ENCODE measurements at places on chromosomes 4 and X.

- peak; percentile 65 for DNase-seq
Observed at GRCh38 chr4:42152507-42153504, at the start of gene BEND4. Gene BEND4 (minus strand): TSS chr4:42152655. CDS start chr4:42152143, 512 bp downstream.

- DNase-seq: no peak
Observed at GRCh38 chrX:133815496-133815895, 169.9 kb downstream of the GPC3 start.

GRCh38 chr4:6641971-6642320, 1.5 kb downstream of the MRFAP1 start:
- no peak for DNase-seq

GRCh38 chr4:11632025-11632424, 203.3 kb upstream of the HS3ST1 start:
- DNase-seq: peak; percentile 20

- DNase-seq: no peak
Observed at GRCh38 chr4:180098586-180098985, 2144.6 kb upstream of the TENM3 start.

DNA sequence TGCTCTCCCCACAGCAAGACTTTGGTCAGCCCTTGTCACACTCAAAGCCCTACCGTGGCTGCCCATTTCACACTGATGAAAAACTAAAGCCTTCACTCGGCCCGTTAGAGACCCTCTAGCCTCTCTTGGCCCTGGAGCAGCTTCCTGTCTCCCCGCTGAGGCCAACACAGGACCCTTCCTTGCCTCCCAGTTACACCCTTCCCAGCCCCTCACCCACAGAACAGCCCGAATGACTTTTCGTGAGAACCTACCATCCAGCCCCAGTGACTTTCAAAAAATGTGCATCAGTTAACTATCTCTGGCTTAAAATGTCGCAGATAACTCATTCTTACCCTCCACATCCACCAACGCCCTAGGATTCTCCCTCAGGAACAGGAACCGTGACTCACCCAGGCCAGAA, 756 bp upstream of the TAF9B start:
- DNase-seq: no peak

DNA sequence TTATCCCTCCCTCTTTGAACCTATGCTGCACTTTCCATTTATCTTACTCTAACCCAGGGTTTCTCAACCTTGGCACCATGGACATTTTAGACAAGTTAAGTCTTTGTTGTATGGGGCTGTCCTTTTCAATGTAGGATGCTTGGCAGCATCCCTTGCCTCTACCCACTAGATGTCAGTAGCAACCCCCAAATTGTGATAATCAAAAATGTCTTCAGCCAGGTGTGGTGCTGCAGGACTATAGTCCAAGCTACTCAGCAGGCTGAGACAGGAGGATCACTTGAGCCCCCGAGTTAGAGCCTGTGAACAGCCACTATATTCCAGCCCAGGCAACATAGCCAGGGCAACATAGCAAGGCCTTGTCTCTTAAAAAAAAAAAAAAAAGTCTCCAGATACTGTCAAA, 7.0 kb downstream of the LRCH2 start:
- no peak for DNase-seq

DNA sequence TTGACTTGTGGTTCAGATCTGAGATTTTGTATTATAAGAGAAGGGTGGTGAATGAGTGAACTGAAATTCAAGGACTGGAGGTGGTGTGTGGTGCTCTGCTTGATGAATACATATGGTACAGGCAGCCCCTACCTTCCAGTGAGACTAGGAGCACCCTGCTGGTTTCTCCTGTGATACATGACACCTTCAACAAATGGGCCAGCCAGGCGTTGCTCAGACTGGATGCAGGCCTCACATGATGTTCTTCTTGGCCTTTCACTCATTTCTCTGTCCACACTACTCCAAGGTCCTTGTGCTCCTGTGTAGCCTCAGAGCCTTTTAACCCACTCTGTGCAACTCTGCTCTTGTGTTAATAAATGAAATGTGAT, 67.2 kb downstream of the FNIP2 start:
- DNase-seq: peak; percentile 18

DNA sequence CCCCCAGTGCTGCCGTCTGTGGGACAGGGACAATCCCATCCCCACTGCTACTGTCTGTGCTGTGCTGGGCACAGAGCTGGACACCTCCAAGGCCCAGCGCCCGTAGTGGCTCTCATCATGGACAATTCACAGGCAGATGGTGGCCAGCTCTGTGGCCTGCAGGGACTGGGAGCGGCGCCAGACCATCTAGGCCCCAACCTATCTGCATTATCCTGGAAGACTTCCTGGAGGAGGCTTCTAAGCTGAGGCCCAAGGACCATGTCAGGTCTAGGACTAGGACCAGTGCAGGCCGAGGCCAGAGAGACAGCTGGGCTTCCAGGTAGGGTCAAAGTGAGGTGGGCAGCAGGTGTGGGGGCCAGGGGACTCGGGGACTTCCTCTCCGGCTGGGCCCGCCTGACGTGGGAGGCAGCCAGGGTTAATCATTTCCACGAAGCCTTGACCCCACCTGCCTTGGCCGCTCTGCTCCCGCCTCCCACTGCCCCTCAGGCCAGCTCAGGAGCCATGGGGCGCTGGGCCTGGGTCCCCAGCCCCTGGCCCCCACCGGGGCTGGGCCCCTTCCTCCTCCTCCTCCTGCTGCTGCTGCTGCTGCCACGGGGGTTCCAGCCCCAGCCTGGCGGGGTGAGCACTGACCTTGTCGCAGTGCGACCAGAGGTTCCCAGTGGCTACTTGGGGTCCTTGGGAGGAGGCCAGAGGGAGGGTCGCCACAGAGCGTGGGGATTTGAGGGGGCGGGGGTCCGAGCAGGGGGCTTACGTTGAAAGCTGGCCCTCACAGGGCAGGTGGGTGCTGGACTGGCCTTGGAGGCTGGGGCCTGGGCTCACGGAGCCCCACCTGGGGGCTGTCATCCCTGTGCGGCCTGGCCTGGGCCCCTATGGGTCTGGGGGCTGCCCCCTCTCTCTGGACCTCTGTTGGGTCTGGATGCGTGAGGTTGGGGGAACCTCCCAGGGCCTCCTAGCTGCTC, at the start of gene HGFAC:
Gene HGFAC (plus strand): TSS at position 468 of the 959 bp plus-strand sequence. CDS start 34 bp downstream, at position 502.
- no peak for DNase-seq

- no peak for DNase-seq
Observed at GRCh38 chrX:132086672-132087071, 41.1 kb downstream of the FRMD7 start.

DNA sequence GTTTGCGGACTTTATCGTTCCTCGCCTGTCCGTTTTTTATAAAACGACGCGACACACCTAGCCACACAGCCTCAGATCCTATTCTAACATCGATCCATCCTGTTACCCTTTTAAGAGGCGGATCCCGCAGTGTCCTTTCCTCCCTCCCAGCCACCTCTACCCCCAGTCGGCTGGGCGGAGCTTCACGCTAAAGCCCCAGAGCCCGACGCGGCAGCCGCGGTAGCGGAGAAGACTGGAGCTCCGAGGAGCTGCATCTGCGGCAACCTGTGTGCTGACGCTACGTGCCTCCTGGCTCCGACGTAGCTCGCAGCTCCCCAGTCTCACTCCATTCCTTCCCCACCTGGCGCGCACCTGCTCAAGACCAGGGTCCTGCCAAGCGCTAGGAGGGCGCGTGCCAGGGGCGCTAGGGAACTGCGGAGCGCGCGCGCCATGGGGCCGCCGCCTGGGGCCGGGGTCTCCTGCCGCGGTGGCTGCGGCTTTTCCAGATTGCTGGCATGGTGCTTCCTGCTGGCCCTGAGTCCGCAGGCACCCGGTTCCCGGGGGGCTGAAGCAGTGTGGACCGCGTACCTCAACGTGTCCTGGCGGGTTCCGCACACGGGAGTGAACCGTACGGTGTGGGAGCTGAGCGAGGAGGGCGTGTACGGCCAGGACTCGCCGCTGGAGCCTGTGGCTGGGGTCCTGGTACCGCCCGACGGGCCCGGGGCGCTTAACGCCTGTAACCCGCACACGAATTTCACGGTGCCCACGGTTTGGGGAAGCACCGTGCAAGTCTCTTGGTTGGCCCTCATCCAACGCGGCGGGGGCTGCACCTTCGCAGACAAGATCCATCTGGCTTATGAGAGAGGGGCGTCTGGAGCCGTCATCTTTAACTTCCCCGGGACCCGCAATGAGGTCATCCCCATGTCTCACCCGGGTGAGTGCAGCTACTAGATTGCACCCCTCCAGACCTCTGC, at the start of gene RNF128:
Gene RNF128 (plus strand): TSS at position 217 of the 953 bp plus-strand sequence. CDS start 213 bp downstream, at position 430.
- no peak for DNase-seq

- DNase-seq: no peak
Observed at GRCh38 chr4:27248829-27249228, 388.2 kb downstream of the STIM2 start.

DNA sequence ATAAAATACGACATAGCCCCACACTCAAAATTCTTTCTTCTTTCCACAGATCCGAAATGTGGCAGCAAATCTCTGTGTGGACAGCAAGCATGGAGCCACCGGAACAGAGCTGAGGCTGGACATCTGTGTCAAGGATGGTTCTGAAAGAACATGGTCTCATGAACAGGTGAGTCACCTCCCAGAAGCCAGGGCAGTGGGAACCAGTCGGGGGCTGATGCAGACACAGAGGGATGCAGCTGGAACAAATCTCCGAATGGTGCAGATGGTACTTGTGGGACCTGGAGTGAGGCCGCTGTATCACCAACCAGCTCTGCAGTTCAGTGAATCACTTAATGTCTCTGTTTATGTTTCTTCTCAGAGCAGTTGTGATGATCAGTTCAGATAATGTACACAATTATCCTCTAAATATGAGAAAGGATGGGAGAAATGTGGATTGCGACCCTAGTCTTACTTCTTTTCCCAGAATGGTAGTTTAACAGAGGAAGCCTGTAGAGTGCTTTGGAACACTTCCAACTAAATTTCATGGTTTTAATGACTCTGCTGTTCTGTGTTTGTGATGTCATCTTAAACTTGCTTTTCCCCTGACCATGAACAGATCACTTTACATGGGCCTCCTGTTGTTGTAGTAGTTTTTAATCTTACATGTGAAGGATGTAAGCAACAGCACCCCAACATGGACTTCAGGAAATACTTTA, 159.3 kb upstream of the GALNT7 start:
- peak; percentile 18 for DNase-seq

DNA sequence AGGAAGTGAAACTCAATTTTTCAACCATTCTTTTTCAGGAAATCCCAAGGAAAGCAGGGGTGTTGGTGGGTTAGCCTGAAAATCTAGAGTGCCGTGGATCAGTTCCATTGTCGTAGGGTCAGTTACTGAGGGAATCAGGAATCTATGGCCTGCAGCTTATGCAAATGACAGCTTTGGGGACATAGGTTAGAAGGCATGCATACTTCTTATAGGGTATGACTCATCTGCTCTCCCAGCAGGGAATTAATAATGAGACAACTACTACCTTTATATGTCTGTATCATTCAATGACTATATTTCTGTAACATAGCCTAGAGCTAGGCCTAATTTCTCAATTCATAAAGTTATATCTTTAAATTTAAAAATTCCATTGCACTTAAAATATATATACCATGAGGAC, 36.6 kb downstream of the ZNF41 start:
- no peak for DNase-seq

DNA sequence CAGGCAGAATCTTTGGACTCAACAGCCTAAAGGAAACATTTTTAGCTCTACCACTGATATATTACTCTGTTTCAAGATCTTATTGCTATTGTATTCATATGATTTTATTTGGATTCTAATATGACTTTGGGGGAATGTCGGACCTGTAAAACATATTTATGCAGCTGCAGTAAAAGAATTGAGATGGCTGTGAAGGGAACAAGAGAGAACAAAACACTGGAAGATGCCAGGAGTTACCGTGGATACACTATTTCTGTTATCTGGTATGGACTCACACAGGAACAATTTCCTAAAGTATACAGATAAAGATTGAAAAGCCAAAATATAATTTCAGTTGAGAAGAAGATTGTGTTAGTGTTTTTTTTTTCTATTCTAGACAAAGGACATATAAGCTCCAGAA, 113.0 kb upstream of the DCLK2 start:
- no peak for DNase-seq

- no peak for DNase-seq
Observed at GRCh38 chr4:106671716-106672115, 303.1 kb upstream of the GIMD1 start.

DNA sequence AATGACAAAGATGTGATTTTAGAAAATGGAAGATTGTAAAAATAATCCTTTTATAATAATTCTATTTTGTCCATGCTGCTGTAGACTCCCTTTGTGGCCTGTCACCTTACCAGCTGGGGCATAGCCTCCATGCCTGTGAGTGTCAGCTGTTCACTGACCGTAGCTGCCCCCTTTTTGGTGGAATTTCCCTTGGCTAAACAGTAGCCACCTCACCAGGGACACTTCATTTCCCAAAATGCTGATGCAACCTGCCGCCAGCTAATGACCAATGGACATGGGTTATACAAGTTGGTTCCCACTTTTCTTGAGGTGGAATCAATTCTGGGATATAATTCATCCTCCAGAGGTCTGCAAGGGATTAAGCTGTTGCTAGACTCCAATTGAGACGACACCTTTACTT, 368.4 kb downstream of the PRDM5 start:
- DNase-seq: no peak

- DNase-seq: no peak
Observed at GRCh38 chr4:150781191-150781590, 199.2 kb downstream of the MAB21L2 start.

DNA sequence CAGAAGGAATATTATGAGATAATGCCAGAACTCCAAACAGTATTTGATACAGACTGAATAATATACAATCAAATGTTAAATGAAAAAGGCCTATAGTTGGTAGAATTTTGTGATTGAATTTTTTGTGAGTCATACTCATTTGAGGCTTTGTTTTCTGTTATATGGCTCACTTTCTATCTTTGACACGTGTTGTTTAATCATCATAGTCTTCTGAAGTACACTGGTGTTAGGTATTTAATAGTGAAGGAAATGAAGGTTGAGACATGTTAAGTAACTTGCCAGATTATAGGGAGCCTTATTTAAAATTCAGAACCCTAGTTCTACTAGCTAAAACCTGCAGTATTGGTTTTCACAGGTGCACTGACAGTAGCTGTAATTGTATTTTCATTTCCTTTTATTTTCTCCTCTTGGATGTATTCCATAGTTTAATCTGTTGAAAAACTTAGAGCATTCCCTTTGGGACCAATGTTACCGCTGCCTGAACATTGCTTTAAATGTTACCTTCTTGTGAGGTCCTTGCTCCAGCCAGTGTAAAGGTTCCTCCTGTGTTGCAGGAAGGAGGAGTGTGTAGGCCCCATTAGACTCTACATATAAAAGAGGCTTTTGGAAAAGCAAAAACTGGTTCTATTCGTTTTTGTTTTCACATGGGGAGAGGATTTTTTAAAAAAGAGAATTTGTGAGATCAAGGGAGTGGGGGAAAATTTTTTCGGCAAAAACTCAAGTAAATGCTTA, 224.1 kb downstream of the ARHGAP10 start:
- no peak for DNase-seq

- no peak for DNase-seq
Observed at GRCh38 chr4:129014566-129015509, 78.5 kb downstream of the SCLT1 start.
